ENCODE measurements at places on chromosomes 16 and 17.

DNA sequence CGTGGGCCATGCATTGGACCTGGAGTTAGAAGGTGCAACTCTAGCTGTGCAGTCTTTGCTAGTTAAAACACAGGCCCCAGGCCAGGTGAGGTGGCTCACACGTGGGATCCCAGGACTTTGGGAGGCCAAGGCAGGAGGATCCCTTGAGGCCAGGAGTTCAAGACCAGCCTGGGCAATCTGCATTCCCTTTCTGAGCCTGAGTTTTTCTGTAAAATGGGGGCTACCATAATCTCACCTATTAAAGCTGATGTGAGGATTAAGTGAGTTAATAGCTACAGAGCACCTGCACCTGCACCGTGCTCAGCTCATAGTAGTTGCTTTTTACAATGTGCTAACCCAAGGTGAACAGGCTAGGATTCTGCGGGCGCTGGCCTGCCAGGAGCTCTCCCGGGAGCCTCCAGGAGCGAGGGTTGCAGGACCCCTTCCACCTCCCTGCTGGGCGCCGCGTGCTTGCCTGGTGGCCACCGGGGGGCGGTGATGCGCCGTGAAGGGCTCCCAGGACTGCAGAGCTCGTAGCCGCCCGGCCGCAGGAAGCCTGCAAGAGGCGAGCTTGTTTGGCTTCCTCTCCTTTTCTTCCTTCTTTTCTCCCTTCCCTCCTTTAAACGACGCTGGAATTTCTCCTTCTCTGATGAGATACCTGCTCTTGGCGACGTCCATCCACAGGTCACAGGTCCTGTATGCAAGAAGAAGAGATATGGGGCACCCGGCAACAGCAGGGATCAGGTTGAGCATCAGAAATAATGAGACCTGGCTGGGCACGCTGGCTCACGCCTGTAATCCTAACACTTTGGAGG is 51.3 kb downstream of the ZFP90 start:
- DNase-seq: peak; percentile 42

DNA sequence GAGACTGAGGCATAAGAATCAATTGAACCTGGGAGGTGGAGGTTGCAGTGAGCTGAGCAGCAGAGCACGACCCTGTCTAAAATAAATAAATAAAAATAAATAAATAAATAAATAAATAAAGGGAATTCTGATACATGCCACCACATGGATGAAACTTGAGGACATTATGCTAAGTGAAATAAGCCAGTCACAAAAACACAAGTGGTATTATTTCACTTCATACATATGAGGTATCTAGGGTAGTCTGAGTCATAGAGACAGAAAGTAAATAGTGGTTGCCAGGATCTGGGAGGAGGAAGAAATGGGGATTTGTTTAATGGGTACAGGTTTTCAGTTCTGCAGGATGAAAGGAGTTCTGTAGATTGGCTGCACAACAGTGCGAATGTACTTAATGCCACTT is 16.3 kb downstream of the PIPOX start:
- DNase-seq: peak; percentile 34

DNA sequence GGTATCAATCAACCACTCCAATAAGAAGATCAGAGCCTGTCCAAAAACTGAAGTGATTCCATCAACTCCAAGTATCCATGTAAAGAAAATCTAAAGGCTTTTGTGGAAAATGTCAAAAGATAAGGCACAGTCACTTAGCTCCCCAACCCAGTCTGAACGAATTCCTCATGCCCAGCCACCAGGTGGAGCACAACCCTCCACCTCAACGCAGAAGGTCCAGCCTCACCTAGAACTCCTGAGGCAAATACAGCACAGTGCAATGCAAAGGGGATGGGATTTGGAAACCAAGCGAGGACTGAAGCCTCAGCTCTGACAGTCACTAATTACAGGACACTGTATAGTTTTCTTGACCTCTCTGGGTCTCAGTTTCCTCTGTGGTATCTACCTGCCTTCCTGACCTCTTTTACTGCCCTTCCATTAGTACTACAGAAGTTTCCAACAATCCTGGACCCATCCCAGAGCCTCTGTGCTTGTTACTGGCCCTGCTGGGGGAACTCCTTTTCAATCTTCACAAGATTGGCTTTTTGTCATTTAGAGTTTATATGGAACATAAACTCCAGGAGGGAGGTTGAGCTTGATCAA is 2.0 kb downstream of the NCBP3 start:
- peak; percentile 24 for DNase-seq

DNA sequence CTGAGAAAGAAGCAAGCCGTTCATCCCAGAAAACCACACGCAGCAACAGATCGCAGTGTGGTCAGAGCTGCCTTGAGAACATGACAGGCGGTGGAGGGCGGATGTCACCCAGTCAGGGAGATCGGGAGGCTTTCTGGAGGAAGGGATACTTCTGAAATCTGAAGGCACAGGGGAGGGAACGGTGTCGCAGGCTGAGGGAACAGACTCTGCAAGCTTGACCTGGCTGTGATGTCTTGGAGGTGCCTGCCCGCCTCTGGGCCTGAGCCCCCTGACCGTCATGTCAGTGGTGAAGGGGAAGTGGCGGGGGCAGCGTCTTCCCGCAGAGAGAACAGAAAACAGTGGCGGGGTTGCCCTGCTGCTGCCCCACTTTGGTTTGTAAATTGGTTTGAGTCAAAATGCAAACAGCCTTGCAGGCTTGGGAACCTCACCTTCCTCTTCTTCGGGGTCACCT is 8.1 kb upstream of the ATP2A3 start:
- no peak for DNase-seq

- DNase-seq: no peak
These were observed 839 bp downstream of the SLC25A35 start for GRCh38 chr17:8294361-8294760.

- DNase-seq: no peak
These were observed 295.3 kb upstream of the KIF2B start for GRCh38 chr17:53527473-53527872.

- no peak for DNase-seq
These were observed 9.1 kb downstream of the ZSCAN10 start for GRCh38 chr16:3089717-3090592.

DNA sequence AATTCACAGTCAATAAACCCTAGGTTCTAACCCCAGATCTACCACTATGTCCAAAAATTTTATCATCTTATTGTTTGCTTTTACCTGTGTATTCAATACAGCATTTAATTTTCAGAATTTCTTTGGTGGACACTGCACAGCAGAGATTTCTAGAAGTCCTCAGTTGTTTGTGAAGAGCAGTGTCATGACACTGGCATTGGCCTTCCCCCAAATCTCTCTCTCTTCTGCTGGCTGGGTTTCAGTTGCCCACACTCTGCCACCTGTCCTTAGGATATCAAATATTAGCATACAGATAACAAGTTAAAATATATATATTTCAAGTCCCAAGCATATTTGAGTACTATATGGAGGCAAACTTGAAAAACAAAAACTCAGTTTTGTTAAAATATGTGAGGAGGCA is 2.0 kb upstream of the THUMPD1 start:
- no peak for DNase-seq

DNA sequence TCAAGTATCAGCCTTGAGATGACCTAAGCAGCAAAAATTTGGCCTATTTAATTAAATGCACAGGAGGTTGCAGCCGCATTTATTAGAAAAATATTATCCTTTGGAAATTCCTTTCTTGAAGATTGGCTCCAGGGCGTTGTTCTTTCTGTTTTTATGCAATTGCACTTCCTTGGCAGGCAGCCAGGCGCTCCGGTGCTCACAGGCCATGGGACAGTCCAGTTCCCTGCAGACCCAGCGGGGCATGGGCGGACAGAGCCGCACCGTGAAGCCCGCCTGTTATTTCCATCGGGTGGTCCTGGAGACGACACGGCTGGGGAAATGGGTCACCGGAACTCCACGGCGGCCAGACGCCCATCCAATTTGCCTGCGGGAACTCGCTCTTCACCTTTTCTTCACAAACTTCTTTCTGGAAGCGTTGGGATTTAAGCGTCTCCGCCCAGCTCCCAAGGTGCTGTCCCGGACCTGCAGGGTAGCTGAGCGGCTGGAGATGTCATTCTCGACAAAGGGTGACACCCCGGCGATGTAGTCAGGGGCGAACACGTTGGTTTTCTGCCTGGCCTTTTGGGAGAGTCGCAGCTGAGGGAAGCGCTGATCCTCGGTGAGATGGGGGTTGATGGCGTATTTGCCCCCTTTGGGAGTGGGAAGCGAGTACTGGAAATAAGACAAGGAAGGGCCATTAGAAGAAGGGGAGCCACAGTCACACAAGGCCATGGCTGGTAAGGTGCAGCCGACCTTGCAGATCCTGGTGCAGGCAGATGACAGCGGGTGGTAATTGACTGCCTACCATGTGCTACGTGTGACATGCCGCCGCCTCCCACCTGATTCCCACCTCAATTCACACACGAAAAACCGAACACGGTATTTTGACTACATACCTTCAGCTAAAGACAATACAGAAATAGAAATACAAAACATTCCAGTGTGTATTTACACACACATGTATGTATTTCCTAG is 12.5 kb downstream of the NOB1 start:
- no peak for DNase-seq

- no peak for DNase-seq
These were observed 36.3 kb upstream of the NOS2 start for GRCh38 chr17:27836651-27837050.

- peak; percentile 84 for DNase-seq
These were observed 6.6 kb downstream of the CDC42EP4 start for GRCh38 chr17:73304971-73305812.

DNA sequence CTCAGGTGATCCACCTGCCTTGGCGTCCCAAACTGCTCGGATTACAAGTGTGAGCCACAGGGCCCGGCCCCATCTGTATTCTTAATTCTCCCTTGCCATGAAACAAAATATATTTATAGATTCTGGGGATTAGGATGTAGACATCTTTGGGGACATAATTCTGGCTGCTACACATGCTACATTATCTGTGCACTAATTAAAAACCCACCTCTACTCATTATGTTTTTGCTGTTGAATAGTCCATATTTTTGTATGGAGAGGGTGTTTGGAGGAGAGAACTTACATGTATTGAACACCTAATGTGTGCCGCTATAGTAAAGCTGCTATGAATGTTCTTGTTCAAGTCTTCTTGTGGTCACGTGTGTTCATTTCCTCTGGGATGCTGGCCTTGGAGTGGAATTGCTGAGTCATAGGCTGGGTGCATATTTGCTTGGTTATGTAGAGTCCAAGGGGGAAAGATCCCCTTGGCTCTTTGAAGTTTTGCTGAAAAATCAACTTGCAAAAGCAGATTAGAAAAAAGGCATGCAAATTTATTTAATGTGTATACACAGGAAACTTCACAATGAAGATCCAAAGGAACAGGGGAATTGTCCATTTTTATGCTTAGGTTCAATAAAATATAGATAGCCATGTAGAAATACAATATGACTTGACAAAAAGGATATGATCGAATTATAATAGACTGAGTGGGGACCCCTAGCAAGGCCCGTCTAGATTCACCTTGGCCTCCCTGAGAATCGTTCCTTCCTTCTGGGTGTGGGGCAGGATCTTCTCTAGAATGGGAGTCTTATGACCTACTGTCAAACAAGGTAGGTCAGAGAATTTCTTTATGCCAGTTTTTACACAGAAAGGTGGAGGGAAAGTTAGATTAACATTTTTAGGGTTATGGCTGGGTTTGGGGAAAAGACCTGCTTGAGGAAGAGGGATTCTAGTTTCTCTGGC is 42.1 kb upstream of the GPRC5B start:
- peak; percentile 56 for DNase-seq

- DNase-seq: peak; percentile 1
These were observed 17.6 kb upstream of the ITGAM start for GRCh38 chr16:31242206-31242605.

GRCh38 chr16:20637247-20637646 is 60.2 kb downstream of the ACSM1 start:
- DNase-seq: no peak

- no peak for DNase-seq
These were observed 2.7 kb downstream of the RUSF1 start for GRCh38 chr16:31505483-31505882.

DNA sequence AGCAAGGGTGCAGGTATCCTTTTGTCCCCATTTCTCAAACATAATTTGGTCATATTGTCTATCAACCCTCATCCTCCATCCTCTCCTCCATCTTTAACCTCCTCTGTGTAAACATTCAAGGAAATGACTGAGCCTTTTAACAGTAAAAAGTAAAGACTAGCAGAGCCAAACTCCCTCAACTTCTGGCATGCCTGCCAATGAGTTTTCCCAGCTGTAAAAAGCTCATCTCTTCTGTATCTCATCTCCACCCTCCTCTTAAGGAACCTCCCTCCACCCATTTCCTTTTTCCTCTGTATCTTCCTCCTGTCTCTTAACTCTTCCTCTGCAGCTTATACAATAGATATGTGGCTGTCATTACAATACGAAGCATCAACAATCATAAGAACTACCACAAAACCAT is 76.9 kb upstream of the PSMD7 start:
- no peak for DNase-seq

DNA sequence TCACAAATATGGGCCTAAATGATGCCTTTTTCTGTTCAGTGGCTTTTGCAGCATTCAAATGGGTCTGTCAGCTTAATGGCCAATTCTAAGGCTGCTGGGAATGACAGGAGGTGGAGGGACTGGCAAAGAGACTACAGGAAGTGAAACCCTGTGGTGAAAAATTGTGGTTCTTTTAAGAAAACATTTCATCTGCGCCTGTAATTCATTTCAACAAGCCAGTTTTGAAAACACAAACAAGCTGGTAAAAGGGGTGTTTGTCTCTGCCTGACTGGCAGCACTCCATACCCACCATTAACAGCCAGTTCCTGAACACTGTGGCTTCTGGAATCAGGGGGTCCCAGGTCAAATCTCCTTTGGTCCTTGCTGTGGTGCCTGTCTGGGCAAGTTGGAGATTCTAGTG is 3.6 kb upstream of the KDM8 start:
- peak; percentile 78 for DNase-seq

- DNase-seq: peak; percentile 55
These were observed 821 bp upstream of the GFAP start for GRCh38 chr17:44915862-44916780.

DNA sequence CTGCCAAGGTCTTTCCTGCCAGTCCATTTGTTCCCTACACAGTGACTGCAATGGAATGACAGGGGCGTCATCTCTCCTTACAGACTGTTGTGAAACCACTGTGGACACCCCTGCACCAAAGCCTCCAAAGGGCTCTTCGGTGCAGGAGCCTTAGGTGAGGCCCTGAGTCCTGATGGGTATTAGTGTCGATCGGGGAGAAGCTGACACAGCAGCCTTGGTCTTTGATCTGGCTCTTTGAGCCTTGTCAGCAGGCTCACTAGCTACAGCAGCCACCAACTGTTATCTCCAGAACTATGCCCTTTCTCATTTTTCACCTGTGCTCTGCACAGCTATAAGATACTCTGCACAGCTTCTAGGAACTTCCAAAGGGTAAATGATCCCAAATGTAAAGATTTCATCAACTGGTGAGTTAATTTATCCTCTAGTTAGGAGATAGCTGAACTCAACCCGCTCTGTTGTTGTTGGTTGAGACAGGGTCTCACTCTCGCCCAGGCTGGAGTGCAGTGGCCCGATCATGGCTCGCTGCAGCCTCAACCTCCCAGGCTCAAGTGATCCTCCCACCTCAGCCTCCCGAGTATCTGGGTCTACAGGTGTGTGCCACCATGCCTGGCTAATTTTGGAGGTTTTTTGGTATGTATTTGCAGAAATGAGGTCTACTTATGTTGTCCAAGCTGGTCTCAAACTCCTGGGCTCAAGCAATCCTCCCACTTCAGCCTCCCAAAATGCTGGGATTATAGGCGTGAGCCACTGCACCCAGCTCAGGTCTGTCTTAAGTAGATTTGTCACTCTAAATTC is 19.7 kb downstream of the G6PC1 start:
- no peak for DNase-seq

GRCh38 chr17:75661531-75661930 is 5.4 kb downstream of the RECQL5 start:
- no peak for DNase-seq

All from AG10803 (cell line).